ENCODE measurements at places on chromosomes 2 and 18.
A peak's percentile ranks its signal among the peaks of the same experiment; 100 is the strongest.

DNA sequence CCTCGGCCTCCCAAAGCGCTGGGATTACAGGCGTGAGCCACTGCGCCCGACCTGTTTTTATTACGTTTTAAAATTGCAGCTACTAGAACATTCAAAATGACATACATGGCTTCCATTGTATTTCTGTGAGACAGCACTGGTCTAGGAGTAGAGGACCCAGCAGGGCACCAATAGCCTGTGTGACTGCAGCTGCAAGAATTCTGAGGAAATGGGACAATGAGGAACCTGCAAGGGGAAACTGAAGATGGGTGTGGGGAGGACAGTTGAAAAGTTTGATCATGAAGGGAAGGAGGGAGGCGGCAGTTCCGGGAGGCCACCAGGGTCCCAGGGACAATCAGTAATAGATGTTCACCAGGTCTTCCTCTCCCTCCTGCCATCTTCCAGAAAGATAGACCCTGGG, 13.9 kb upstream of the DNPEP start:
- no peak for DNase-seq

DNA sequence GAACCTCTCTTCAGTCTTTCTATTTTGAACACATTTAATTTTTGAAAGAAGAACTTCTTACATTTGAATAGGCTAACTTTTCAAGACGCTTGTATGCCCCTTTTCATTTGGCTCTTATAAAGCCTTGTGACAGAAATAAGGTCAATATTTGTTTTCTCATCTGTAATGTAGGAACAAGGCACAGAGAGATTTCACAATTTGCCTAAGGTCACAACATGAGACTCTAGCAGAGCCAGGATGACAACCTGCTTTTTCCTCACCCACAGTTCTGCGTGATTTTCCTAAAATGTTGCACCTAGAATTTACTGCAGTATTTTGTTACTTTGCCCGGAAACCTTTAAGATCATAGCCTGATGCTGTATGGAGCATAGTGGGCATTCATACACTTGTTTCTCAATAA, 67.4 kb downstream of the TXNL1 start:
- DNase-seq, result no peak

GRCh38 chr18:43578706-43579105, 301.4 kb upstream of the SYT4 start:
- DNase-seq, result no peak

DNA sequence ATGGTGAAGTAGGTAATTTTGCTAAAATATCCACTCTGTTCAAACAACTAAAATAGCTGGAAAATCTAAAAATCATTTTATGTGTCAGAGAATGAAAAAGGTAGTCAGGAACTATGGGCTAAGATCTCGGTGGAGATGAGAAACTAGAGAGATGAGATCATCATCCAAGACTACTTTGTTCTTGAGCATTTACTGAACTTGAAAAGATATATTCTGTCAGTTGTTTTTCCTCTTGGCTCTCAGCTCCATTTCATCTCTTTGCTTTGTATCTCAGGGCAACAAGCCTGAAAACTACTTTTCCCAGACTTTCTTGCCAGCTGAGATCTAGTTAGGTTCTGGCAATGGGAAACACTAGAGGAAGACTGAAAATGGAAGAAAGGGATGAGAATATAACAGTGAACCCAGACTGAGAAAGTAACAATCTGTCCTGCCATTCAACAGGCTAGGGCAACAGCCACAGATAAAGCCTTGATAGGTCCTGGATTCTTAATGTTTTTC, 346.2 kb upstream of the MEX3C start:
- no peak for DNase-seq

- DNase-seq, result no peak
These were observed 157.9 kb downstream of the ASB1 start for GRCh38 chr2:238584617-238585016.

DNA sequence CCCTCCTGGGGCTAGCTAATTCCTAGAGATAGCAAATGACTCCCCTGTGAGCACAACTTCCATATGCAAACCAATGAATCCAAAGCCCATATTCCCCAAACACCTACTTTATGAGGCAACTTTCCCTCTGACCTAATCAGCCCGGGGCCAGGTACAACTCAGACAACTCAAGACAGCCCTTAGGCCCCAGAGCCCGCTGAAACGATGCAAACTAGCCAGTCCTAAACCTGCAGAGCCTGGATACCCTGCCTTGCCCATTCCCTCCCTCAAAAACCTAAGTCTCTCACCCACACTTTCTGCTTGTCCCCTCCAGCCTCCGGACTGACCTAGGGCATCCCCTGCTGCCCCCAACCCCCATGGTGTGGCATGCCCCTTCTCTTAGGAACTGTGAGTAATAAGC, 142.8 kb downstream of the ACTR3 start:
- DNase-seq, result no peak

- peak; percentile 10 for DNase-seq
These were observed 266.5 kb downstream of the PTGR3 start for GRCh38 chr18:74942319-74942910.

GRCh38 chr18:45071956-45072355, 391.3 kb downstream of the SETBP1 start:
- no peak for DNase-seq

DNA sequence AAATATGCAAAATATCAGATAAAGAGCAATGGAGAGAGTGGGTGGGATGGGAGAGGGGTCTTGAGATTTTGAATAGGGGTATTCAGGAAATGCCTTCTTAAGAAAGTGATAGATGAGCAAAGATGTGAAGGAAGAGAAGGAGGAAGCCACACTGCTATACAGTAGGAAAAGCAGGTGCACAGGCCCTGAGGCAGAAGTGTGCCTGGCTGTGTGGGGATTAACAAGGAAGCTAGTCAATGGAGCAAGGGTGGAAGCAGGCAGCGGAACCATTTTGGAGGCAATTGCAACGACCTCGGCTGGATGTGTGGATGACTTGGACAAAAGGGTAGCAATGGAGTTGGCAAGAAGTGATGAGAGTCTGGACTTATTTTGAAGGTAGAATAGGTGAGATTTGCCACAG, 11.0 kb upstream of the CNGA3 start:
- DNase-seq, result no peak

DNA sequence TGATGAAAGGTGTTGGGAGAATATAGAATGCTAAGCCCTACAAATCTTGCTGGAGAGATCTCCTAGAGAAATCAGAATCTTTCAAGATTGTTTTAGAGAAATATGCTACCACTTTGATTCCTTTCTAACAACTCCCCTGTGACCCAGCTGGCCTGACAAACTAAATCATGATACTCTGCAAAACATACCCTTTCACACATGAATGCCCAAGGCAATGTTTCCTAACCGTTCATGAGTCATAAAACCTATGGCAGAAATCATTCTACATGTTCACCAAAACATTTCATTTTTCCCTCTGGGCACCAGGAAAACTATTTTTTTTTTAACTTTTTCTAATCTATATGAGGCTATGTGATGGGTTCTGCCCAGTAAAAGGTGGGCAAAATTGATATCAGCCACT, 77.8 kb upstream of the SETBP1 start:
- DNase-seq, result no peak
